ENCODE measurements at places on chromosomes 5 and 9.

GRCh38 chr5:35745660-35746059 lies 111.0 kb upstream of the IL7R start:
- H3K27ac ChIP-seq, result no peak overlapping the region
- no peak overlapping the region for H3K4me3 ChIP-seq
- H3K27me3 ChIP-seq, result no peaks in the 10 kb centered on the region
- no peak for DNase-seq
- H3K4me1 ChIP-seq, result no peaks in the 10 kb centered on the region
- no peaks in the 10 kb centered on the region for H3K36me3 ChIP-seq

GRCh38 chr9:107770716-107771115 lies 281.1 kb upstream of the KLF4 start:
- no peaks in the 10 kb centered on the region for H3K27me3 ChIP-seq
- H3K27ac ChIP-seq, result no peak overlapping the region
- no peaks in the 10 kb centered on the region for H3K36me3 ChIP-seq
- H3K4me3 ChIP-seq, result no peak overlapping the region

DNA sequence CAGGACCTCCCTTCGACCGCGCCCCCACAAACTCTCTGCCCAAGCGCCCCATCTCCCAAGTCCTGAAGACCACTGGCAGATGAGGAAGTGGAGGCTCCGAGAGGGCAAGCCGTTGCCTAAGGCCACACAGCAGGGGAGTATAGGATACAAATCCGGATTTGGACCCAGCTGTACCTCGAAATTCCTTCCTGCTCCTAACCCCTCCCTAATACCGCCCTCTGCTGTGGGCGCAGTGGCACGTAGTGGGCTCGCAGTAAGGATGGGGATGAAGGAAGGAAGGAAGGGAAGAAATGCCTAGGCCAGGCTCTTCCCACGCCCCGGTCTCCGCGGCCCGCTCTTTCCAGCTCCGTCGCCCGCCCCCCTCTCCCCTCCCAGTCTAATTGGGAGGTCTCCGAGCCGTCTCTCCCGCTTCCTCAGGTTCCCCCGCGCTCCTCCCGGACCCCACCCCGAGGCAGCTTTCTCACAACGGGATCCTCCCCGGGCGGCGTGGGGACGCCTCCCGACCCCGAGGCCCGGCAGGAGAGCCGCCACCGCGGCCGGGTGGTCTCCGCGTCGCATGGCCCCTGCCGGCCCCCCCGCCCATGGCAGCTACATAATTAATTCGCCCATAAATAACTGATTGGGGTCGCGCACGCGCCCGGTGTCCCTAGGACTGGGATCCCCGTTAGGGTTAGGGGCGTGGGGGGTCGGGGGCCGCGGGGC lies 138.9 kb downstream of the C9orf50 start:
- peaks cover 75% of the 10 kb centered on the region for H3K4me1 ChIP-seq
- no peaks in the 10 kb centered on the region for H3K27me3 ChIP-seq
- peak overlapping the region; percentile 70 for H3K4me3 ChIP-seq
- H3K36me3 ChIP-seq, result no peaks in the 10 kb centered on the region

GRCh38 chr5:172891716-172892421 lies 57.8 kb downstream of the ERGIC1 start:
- DNase-seq, result peak; percentile 82
- peaks cover 62% of the 10 kb centered on the region for H3K4me1 ChIP-seq

GRCh38 chr9:35923927-35924763 lies 14.9 kb downstream of the SPAAR start:
- no peak for DNase-seq
- peak overlapping the region; percentile 89 for H3K27ac ChIP-seq
- H3K4me3 ChIP-seq, result no peak overlapping the region

GRCh38 chr9:91515074-91515687 lies 91.5 kb upstream of the NFIL3 start:
- no peaks in the 10 kb centered on the region for H3K27me3 ChIP-seq
- DNase-seq, result peak; percentile 24
- H3K4me3 ChIP-seq, result peak overlapping the region; percentile 46
- no peak overlapping the region for H3K27ac ChIP-seq
- no peaks in the 10 kb centered on the region for H3K36me3 ChIP-seq

DNA sequence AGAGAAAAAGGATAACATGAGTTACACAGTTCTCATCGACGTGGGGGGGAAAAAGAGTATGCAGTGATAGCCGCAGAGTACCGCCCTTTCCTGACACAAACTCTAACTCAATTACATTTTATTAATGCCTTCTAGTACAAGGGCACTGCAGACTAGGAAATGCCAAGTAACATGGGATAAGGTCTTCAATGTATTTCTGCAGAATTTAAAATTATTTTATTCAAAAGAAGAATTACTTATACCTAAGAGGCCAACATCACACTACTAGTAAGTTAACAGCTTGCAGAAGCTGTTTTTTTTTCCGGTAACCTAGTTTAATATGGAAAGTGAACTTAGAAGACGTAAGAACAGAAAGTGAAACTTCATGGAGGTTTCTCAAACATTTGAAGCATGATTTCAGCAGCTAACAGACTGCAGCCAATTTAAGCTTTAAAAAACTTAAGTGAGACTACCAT lies 3.9 kb downstream of the SETX start:
- no peaks in the 10 kb centered on the region for H3K27me3 ChIP-seq
- peaks cover 55% of the 10 kb centered on the region for H3K4me1 ChIP-seq
- peaks cover 73% of the 10 kb centered on the region for H3K36me3 ChIP-seq

DNA sequence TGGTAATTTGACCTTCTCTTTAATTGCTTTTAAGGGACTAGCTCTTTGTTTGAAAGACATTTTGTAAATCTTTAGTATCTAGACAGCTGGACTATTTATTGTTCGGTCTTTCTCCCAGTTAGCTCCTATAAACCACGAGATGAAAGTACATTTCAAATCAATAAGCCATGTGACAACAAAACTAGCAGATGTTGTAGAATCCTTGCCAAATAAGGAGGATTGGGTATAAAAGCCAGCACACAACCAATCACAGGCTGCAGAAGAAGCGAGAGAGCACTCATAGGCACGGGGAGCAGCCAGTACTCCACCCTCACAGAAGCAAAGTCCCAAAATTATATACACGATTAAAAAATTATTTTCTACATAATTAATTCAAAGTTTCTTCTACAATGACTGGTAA lies 8.1 kb upstream of the OMD start:
- H3K4me3 ChIP-seq, result no peak overlapping the region
- H3K27ac ChIP-seq, result no peak overlapping the region
- no peak for DNase-seq
- no peaks in the 10 kb centered on the region for H3K4me1 ChIP-seq
- no peaks in the 10 kb centered on the region for H3K27me3 ChIP-seq

DNA sequence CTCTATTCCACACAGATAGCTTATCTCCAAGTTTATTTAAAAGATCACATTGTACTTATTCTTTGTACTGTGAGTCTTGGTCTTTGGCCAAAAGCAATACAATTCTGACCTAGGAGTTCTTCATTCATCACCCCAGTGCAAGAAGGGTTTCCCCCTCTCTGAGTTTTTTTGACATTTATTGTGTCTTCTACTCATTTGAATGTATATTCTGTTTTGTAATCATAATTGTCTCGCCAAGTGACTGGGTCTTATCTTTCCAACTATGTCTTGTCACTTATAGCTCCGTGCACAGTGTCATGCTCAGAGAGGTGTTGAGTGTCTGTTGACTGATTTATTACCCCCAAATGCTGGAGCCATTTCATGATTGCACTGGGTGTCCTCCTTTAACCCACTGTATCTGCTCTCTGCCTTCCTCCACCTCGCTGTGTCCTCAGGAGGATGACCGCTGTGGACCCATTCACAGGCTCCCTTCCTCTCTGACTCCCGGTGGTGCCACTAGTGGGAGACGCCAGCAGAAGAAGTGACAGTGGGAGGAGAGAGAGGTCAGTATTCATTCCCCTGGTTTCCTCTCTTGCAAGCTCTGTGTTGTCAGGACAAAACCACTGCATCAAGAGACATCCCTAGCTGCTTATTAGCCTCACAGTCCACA lies 11.2 kb upstream of the TRIO start:
- H3K4me1 ChIP-seq, result peaks cover 34% of the 10 kb centered on the region
- H3K36me3 ChIP-seq, result no peaks in the 10 kb centered on the region
- H3K27me3 ChIP-seq, result no peaks in the 10 kb centered on the region
- no peak overlapping the region for H3K4me3 ChIP-seq

DNA sequence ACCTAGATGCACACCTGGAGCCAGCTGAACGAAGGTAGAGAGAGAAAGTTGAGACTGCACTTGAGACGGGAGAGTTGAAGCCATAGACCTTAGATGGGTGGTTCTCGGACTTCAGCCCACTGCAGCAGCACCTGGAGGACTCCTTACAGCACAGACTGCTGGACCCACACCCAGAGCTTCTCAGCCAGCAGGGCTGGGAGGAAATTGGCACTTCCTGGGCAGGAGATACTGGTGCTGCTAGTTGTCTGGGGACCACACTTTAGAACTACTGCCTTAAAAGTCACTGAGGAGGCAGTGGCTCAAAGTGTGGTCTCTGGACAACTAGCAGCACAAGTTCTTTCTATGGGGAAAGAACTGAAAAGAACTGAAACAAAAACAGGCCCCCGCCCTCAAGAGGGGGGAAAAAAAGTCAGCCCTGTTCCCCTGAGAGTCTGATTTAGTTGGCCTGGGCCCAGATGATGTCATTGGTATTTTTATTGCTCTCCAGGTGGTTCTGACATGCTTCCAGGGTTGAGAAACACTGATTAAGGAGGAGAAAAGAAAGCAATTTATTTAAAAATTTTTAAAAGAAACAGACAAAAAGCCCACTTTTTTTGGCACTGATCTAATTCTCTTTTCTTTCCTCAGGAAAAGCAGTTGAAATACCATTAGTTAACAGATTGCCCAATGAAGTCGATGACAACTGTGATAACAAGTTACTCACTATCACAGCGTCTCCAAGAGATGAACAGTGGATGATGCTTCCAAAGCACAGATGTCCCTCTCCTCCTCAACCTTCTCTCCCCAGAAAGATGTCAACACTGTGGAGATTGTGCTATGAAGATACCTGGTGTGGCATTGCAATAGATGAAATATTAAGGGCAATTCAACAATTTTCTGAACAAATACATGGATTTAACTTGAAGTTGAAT lies 73.6 kb upstream of the ADAMTS16 start:
- no peaks in the 10 kb centered on the region for H3K4me1 ChIP-seq
- no peak for DNase-seq
- no peaks in the 10 kb centered on the region for H3K36me3 ChIP-seq
- H3K4me3 ChIP-seq, result no peak overlapping the region

GRCh38 chr9:107830479-107830878 lies 340.9 kb upstream of the KLF4 start:
- no peaks in the 10 kb centered on the region for H3K36me3 ChIP-seq
- DNase-seq, result no peak
- H3K27me3 ChIP-seq, result no peaks in the 10 kb centered on the region
- H3K27ac ChIP-seq, result no peak overlapping the region
- no peaks in the 10 kb centered on the region for H3K4me1 ChIP-seq

GRCh38 chr9:124254261-124254682 lies 3.5 kb upstream of the NEK6 start:
- peaks cover 21% of the 10 kb centered on the region for H3K4me1 ChIP-seq
- no peak overlapping the region for H3K27ac ChIP-seq
- DNase-seq, result no peak
